ENCODE measurements at places on chromosomes 1 and 21.

- no peak for DNase-seq
Measured at GRCh38 chr1:31485166-31485565, 72.2 kb downstream of the SERINC2 start.

- no peak for DNase-seq
Measured at GRCh38 chr1:151790940-151791651, 796 bp upstream of the TDRKH start.

DNA sequence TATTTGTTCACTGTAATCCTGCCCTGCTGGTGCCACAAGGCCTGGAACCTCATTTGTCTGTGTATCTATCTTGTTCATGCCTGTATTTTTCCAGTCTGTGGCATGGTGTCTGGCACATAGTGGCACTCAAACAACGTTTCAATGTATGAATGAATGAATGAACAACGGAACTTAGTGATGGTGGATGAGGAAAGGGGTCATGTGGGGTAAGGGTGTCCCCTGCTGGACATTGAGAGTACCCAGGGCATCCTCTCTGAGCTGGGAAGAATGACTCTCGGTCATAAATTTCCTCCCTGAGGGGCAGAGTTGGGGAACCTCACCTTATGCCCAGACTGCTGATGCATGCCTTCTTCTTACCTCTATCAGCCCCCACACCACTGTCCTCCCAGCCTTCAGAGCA, 18.9 kb upstream of the ZNF683 start:
- DNase-seq: no peak

DNA sequence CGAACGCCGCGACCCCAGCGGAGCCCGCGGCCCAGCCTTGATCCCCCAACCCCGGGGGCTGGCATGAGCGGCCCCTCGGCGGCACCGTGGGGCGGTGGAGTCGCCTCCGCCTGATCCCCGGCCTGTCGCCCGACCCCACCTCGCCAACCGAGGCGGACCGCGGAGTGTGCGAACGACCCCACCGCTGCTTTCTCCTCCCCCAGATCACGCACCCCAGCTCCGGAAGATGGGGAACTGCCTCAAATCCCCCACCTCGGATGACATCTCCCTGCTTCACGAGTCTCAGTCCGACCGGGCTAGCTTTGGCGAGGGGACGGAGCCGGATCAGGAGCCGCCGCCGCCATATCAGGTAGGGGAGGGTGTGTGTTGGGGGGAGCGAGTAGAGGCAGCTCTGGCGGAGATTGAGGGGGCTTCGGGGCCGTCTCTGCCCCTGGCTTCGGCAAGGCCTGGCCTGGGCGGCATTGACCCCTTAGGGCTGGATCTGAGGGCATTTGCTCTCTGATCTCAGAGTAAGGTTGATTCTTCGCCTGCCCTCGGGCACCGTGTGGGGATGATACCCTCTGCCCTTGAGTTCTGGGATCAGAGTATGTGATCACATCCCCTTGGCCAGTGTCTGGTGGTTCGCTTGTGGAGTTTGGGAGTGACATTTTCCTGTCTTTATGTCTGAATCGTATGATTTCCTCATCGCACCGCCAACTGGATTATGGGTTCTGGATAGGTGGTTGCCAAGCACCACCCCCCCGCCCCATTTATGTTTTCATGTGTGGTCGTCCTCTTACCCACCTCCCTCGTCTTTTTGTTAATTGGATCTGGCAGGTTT, 668 bp downstream of the RNF11 start:
- DNase-seq: peak; percentile 61

- DNase-seq: peak; percentile 45
Measured at GRCh38 chr1:160726498-160727315, 12.3 kb upstream of the SLAMF7 start.

DNA sequence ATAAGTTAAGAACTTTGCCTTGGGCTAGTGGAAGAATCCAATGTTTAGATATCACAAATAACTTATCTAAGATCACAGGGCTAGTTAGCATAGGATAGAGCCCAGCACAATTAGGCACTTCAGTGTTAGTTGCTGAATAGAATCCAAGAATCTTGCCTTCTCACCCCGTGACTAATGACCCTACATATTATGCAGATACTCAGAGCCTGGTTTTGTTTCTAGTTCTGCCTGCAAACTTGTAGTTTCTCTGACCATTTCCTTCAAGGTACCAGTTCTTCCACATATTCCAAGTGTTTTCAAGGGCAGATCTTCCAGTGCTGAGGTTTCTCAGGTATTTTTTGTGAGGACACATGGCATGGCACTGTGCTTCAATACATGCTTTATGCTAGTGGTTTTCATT, 239.3 kb downstream of the KCNK2 start:
- no peak for DNase-seq

- DNase-seq: no peak
Measured at GRCh38 chr1:217106231-217106901, 383.1 kb upstream of the ESRRG start.

- DNase-seq: no peak
Measured at GRCh38 chr1:50183378-50184133, 74.8 kb downstream of the ELAVL4 start.

GRCh38 chr1:246187834-246188372, 319.2 kb downstream of the SMYD3 start:
- DNase-seq: no peak

GRCh38 chr1:109617291-109617801, 2.1 kb downstream of the GNAT2 start:
- DNase-seq: no peak

GRCh38 chr1:109527098-109527811, 12.4 kb upstream of the GPR61 start:
- DNase-seq: no peak

GRCh38 chr1:247358920-247359319, 27.3 kb upstream of the ZNF496 start:
- DNase-seq: no peak

GRCh38 chr1:184160236-184160635, 108.7 kb downstream of the TSEN15 start:
- no peak for DNase-seq

- DNase-seq: no peak
Measured at GRCh38 chr21:34732388-34732821, 63.6 kb downstream of the CLIC6 start.

GRCh38 chr1:217889401-217889800, 258.3 kb downstream of the SPATA17 start:
- no peak for DNase-seq

DNA sequence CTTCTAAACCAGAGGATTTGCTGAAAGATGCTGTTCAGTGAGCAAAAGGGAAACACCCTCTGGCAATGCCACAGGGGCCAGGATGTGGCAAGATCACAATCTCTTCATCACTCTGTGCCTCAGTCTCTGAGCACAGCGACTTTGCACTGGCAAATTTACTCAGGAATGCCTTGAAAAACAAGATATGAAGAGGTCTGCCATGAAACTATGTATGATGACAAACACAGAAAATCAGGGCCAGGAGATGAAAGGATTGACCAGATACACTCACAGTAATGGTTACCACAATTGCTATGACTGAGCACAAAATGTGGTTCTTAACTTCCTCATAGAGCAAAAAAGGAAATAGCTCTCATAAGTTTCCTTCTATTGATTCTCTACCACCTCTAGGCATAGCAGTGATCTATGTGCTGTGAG, 5.8 kb downstream of the TTC13 start:
- DNase-seq: no peak

- no peak for DNase-seq
Measured at GRCh38 chr21:33651965-33652680, 9.8 kb downstream of the ITSN1 start.

GRCh38 chr1:108583757-108584427, 24.0 kb downstream of the EEIG2 start:
- no peak for DNase-seq

- no peak for DNase-seq
Measured at GRCh38 chr1:111654839-111655238, 35.2 kb downstream of the RAP1A start.

GRCh38 chr1:1020415-1021009, 592 bp downstream of the AGRN start:
- no peak for DNase-seq

DNA sequence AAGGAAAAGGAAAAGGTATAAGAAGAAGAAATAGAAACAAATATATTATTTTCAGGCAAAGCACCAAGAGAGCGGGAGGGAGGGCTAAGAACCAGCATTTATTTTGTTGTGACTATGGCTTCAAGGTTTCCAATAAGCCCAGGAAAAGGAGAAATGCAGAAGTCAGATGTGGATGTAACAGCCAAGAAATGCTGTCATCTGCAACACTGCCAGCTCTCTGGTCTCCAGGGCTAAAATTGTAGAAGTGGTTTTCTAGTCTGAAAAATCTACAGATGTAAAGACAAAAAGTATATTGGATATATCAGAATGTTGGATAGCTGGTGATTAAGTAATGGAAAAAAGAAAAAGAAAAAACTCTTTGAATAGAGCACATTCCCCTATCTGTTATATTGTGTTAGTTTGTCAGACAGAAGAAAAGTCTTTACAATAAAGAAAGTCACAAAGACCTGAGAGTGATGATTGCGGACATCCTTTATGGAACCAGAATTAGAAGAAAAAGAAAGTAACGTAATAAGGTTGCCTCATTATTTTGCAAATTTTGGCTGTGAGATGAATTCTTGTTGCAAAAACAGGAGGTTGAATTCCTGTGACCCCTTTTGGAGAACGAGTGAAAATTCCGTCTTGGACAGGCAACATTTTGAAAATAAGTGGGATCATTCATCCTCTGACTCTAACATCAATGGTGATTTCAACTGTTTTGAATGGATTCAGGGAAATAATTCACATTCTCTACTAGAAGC, 938.1 kb downstream of the TTLL7 start:
- DNase-seq: no peak

GRCh38 chr1:205709059-205709398, 28.7 kb upstream of the SLC45A3 start:
- DNase-seq: no peak

- no peak for DNase-seq
Measured at GRCh38 chr1:184791550-184791900, 36.9 kb upstream of the EDEM3 start.

DNA sequence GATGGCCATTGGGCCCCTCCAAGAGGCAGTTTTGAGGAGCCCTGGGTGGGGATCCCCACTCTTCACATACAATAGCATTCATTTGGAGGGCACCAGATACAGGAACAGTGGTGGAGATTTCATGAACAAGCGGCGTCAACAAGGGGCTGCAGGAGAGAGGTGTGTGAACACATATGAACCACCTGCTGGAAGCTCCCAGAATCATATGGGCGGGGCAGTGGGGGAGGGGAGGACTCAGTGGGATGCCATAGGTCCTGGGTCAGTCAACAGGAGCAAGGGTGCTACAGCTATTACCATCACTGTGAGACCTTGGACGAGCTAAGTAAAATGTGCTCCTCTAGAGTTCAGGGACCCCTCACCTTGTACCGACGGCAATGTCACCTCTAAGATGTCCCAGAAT, 100.4 kb upstream of the IRF2BP2 start:
- no peak for DNase-seq

- no peak for DNase-seq
Measured at GRCh38 chr1:95889400-95889799, 655.4 kb downstream of the RWDD3 start.

GRCh38 chr1:237795558-237795957, 95.2 kb downstream of the ZP4 start:
- DNase-seq: no peak

DNA sequence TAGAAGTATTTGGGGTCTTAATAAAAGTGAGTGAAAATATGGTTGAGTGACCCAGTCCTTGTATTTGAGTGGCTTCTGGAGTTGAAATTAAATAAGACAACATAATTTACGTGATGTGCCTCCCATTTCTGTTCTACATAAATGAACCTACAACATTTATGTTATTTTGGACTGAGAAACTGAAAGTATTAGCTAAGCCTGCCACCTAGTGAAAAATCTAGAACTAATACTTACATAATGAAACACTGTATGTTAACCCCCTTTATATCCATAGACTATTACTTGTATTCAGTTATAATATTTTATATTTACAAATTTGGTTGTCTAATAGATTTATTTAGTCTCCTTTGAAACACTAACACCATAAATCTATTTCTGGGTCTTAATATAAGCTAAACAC, 298.9 kb downstream of the KCNT2 start:
- no peak for DNase-seq

DNA sequence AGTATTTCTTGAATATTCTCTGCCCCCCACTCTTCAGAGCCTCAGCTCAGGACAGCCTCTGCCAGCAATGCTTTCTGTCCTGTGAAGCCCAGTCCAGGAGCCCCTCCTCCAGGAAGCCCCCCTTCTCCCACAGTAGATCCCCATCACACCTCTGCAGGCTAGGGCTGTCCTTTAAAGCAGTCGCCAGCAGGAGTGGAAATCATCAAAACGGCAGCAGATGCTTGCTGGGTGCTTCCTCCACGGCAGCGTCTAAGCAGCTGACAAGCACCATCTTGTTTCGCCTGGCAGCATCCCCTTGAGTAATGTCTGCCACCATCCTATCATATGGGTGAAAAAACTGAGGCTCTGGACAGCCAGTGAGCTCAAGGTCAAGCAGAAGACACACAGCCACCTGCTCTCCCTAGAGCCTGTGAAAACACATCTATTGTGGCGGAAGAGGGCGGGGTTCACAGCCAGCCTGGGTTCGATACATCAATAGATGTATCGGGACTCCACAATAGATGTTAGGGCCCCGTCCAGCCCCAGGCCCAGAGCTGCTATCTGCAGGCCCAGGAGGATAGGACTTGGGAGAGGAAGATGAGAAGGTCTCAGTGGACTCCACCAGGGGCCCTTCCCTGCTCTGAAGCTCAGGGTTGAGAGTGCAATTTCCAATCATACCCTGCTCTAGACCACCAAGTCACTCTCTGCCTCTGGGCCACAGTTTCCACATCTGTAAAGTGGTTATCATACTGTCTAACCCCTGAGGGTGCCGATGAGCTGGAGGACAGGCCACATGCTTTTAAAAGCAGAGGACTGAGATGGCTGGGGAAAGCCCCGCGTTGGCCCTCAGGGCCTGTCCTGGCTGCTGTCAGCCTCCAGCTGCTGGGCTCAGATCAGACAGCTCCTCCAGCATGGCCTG, 17.5 kb downstream of the RUNX3 start:
- DNase-seq: no peak

- peak; percentile 27 for DNase-seq
Measured at GRCh38 chr1:245153081-245153551, 1.7 kb upstream of the KIF26B start.

- DNase-seq: no peak
Measured at GRCh38 chr1:188386666-188387065, 1557.9 kb downstream of the PLA2G4A start.

GRCh38 chr1:163837206-163837605, 515.5 kb downstream of the NUF2 start:
- DNase-seq: no peak

DNA sequence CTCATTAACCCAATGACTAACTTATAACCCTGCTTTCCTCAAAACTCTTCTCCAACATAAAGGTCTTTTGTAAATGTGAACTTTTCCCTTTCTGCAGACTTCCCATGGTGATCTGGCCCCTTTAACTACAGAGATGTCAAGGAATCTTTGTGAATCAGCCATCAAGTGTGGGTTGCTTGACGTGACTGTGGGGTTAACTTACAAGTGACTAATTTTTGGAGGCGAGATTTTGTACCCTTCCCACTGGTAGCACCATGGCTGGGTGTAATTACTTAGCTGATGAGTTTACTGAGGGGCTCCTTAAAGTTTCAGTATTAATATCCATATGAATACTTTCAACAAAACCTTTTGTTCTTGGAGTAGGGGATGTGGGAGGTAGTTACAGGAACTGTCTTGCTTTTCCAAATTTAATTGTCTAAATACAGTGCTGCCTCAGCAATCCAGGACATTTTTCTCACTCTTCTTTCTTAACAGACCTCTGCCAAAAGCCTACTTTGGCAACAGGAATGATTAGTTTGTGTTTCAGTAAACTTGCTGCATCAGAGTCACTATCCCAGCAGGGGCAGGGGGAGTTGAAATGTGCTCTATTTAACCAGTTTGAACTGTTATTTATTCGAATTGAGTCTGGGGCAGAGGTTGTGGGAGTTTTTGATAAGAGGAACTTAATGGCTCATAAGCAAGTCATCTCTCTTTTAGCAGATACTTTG, 217.3 kb upstream of the FGGY start:
- DNase-seq: no peak

Measured in breast epithelium (tissue), 4 donors.